ENCODE measurements at places on chromosomes 11 and 22.

- DNase-seq, result no peak
Measured at GRCh38 chr11:68120273-68121066, 718 bp downstream of the CHKA start.

- DNase-seq, result no peak
Measured at GRCh38 chr22:46518038-46518437, 19.4 kb downstream of the CELSR1 start.

- no peak for DNase-seq
Measured at GRCh38 chr11:17700991-17701390, 18.4 kb upstream of the MYOD1 start.

- no peak for DNase-seq
Measured at GRCh38 chr11:110837603-110838002, 125.4 kb upstream of the ARHGAP20 start.

- no peak for DNase-seq
Measured at GRCh38 chr22:29914991-29915533, 32.1 kb downstream of the MTMR3 start.

DNA sequence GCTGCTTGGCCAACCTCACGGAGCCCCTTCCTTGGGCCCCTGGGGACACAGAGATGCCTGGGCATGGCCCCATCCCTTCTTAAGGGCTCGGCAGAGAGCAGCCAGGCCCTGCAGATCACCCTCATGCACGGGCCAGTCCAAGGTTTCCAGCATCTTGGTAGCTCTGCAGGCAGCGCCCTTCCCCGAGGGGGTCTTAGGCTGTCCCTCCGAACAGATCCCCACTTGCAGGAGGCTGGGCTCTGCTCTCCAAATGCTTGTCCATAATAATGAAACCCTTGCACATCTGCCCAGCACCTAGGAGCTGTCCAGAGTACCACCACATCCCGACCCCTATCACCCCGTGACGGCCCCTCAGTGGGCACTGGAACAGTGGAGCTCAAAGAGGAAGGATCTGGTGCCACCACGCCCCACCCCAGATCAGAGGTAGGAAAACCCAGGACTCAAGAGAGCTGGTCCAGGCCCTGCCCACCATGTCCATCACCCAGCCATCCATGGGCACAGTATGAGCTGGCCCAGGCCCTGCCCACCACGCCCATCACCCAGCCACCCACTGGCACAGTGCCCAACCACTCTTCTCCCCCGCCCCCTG, 92.5 kb upstream of the PRR5 start:
- no peak for DNase-seq

DNA sequence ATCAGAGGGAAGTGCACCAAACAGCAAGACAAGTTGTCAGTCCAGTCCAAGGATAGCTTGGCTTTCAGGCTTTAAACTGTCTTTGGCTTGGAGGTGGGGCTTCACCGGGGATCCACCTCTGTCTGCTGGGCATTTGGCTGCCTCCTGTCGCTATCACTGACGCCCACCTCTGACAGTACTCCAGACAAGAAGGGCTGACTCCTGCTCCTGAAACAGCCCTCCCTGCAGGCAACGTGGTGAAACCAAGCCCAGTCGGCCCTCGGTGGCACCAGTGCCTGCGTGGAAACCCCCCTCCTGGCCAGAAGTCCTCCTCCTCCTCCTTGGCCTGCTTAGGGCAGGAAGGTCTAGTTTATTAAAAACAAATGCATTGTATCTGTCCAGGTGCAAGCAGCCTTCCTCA, 16.9 kb downstream of the DHCR7 start:
- no peak for DNase-seq

DNA sequence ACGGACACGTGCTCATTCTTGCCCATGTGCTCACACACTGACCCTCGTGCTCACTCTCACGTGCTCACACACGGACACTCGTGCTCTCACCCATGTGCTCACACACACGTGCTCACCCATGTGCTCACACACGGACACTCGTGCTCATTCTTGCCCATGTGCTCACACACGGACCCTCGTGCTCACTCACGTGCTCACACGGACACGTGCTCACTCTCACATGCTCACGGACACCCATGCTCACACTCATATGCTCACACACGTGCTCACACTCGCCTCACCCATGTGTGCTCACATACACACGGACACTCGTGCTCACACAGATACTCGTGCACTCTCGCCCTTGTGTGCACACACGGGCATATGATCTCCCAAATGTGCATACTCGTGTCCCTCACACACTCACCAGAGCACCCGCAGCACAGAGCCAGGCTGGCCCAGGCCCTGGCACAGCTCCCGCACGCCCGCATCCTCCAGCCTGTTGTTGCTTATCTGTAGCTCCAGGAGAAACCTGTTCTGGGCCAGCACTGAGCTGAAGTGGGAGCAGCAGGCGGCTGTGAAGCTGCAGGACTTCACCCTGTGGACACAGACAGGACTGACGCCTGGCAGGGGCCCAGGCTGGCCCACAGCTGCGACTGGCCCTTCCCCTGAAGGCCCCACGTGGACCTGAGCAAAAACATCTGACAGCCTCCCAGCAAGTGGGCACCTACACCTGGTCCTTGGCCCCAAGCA, 9.3 kb downstream of the RNH1 start:
- DNase-seq, result no peak

GRCh38 chr11:70378506-70379134, 19.7 kb upstream of the CTTN start:
- no peak for DNase-seq

- no peak for DNase-seq
Measured at GRCh38 chr11:98772893-98773292, 247.9 kb upstream of the CNTN5 start.

DNA sequence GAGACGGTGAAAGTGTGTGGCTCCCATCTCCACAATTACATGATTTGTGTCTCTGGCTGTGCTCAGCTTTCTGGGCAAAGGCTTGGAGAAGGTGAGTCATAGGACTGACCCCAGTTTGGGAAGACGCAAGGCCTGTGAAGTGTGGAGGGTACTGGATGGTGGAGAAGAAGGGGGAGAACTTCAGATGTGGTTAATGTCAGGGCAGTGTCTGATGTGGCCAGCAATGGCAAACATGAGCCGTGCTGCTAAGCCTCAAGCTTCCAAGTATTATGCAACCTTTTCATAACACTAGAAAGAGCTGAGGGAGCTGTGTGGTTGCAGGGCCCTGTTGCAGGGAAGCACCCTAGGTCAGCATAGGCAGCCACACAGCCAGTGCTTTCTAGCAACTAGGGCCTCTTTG, 110.9 kb downstream of the NTM start:
- no peak for DNase-seq

- no peak for DNase-seq
Measured at GRCh38 chr22:16915701-16916100, 90.5 kb upstream of the XKR3 start.

DNA sequence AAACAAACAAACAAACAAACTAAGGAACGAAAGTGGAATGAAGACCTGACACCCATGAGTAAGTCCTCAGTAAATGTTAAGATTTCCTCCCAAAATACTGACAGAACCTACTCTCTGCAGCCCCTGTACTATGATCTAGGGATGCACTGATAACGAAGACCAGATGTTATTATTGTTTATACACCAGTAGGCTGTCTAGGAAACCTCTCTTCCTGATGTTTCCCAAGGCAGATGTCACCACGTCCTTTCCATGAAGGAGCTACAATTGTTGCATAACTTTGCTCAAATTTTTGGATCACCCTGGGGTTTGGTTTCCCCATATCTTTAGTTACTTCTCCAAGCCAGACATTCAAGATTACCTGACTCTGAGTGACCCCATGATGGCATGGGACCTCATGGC, 340.7 kb downstream of the MIAT start:
- DNase-seq, result no peak
